Neural crest cell (in vitro differentiated cells): ENCODE measurements at places on chromosomes 16 and 17. TPM values are rescaled to one million over a fixed set of nuclear protein-coding genes. Genes with fewer than 3 reads are reported as not detected.

DNA sequence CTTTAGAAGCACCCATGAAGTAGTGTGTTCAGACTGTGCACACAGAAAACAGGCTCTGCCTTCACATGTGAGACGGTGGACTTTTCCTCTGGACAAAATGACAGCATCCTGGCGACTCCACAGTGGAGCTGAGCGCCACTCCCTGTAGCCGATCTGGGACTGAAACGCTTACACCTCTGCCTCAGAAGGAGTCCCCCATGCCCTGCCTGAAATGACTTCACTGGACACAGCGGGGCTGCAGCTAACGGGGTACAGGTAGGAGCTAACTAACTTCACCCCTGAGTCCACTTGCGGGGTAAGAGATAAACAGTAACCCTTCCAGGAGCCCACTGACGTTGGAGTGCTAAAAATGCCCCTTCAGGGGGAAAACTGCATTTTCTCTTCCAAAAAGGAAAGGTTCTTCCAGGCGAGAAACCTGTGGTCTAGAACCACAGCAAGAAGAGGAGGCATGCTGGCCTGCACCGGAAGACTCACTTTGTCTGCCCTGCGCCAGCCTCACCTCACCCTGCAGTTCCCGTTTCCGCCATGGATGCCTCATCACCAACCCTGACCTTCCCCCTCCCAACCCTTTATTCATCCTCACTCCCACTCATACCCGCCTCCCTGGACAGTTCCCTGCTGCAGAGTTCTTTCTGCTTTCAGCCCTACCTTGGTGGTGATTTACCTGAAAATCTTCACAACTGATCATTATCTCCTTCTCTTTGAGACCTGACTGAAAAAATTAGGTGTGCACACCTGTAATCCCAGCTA is 19.4 kb upstream of the ENDOV start:
- no peak for DNase-seq
- H3K4me1 ChIP-seq: no peaks in the 10 kb centered on the region
- H3K27ac ChIP-seq: peak overlapping the region; percentile 35
- H3K36me3 ChIP-seq: no peaks in the 10 kb centered on the region

Gene FOXL1
- 0.09 and 0.18 TPM in 2 replicates for total RNA-seq

Gene CACNG3
- not detected in 2 replicates for total RNA-seq

Gene CA4
- total RNA-seq: 0.26 TPM in 1 of 2 replicates, not detected in the other

Gene CFAP119
- total RNA-seq: 14.4 and 18.5 TPM in 2 replicates

DNA sequence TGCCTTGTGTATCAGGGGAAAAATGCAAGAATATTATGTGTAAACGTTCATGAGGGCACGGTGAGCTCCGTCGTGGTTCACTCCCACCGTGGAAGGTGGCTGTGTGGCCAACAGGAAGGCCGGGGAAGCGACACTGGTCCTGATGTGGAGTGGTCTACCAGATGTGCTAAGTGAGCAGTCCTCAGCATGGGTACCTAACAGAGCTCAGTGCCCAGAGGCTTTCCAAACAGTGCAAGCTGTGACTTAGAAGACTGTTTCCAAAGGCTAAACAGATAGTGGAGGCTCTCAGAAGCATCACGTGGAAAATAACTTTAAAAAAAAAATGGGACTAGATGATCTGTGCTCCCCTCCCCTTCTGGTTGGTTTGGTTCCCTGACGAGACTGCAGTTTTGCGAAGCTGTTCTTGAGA is 199.3 kb upstream of the CHMP6 start:
- peaks cover 13% of the 10 kb centered on the region for H3K36me3 ChIP-seq
- H3K27me3 ChIP-seq: no peaks in the 10 kb centered on the region
- no peak for DNase-seq

Gene KRTAP4-1
- total RNA-seq: not detected in 2 replicates

Gene CCL7
- total RNA-seq: not detected in 2 replicates

DNA sequence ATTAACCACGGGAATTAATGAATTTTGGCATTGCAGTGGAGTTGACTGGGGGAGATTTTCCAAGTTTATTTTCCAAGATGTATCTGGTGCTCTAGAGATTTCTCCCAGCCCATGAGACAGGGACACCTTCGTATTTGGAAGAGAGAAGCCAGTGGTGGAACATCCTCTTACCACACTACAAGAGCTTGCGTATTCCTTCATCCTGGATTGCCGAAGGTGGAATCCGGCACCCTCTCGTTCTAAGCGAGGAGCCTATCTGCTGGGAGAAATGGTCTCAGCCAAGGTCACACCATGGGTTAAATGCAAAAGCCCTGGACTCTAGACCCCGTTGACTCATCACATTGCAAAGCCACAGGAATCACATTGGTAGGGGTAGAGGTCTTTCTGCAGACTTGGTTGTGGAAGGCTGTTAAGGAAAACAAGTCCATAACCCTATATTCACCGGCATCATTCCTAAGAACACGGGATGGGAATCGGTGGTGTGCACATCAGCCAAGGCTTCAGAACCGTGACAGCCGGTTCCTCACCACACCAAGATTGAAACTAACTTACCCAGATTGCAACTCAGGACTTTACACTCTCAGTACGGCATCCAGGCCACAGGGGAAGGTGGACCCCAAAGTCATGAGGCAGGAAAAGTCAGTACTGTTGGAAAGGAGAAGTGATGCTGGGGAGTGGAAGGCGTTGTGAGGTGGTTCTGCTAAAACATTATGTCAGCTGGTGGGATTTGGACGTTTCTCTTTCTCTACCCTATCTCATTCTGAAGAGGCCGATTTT is 259.8 kb downstream of the CPPED1 start:
- no peak for DNase-seq
- H3K4me1 ChIP-seq: peaks cover 14% of the 10 kb centered on the region
- H3K27ac ChIP-seq: no peak overlapping the region
- no peak overlapping the region for H3K4me3 ChIP-seq

- H3K36me3 ChIP-seq: no peaks in the 10 kb centered on the region
- DNase-seq: no peak
- H3K27ac ChIP-seq: no peak overlapping the region
- no peaks in the 10 kb centered on the region for H3K27me3 ChIP-seq
- H3K4me1 ChIP-seq: peaks cover 27% of the 10 kb centered on the region
These were observed 17.7 kb downstream of the KSR1 start for GRCh38 chr17:27473748-27474609.

Gene ZNF469
- 0.52 and 0.58 TPM in 2 replicates for total RNA-seq

GRCh38 chr17:51914577-51914976 is 243.9 kb downstream of the CA10 start:
- H3K36me3 ChIP-seq: no peaks in the 10 kb centered on the region
- H3K27me3 ChIP-seq: peaks cover 18% of the 10 kb centered on the region
- H3K4me3 ChIP-seq: no peak overlapping the region
- no peak overlapping the region for H3K27ac ChIP-seq

Gene CCL5
- not detected in 2 replicates for total RNA-seq

- no peak for DNase-seq
- peaks cover 72% of the 10 kb centered on the region for H3K27me3 ChIP-seq
- no peaks in the 10 kb centered on the region for H3K4me1 ChIP-seq
- no peak overlapping the region for H3K4me3 ChIP-seq
- no peaks in the 10 kb centered on the region for H3K36me3 ChIP-seq
These were observed 47.2 kb downstream of the HOXB1 start for GRCh38 chr17:48483471-48484131.

GRCh38 chr16:70473446-70474319 is 19.3 kb downstream of the FCSK start:
- no peak for DNase-seq
- H3K36me3 ChIP-seq: no peaks in the 10 kb centered on the region
- peak overlapping the region; percentile 43 for H3K27ac ChIP-seq
- no peak overlapping the region for H3K4me3 ChIP-seq
- H3K4me1 ChIP-seq: no peaks in the 10 kb centered on the region

DNA sequence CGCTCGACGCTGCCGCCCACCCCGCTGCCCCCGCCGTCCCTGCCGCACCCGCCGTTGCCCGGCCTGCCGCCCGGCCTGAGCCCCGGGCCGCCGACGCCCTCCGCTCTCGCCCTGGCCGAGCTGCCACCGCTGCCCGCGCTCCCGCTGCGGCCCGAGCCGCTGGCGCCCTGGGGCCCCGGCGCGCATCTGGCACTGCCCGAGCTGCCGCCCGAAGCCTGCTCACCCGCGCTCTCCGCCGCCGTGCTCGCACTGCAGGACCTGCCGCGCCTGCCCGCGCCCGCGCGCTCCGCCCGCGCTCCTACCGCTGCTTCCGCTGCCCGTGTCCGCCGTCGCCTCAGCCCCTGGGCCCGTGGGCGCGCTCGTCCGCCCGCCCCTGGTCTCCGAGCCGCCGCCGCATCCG is 8.4 kb upstream of the CLDN9 start:
- DNase-seq: no peak
- no peaks in the 10 kb centered on the region for H3K36me3 ChIP-seq
- no peak overlapping the region for H3K27ac ChIP-seq
- H3K27me3 ChIP-seq: peaks cover 69% of the 10 kb centered on the region
- H3K4me3 ChIP-seq: no peak overlapping the region

Gene QPRT
- total RNA-seq: 77.3 and 79.5 TPM in 2 replicates

DNA sequence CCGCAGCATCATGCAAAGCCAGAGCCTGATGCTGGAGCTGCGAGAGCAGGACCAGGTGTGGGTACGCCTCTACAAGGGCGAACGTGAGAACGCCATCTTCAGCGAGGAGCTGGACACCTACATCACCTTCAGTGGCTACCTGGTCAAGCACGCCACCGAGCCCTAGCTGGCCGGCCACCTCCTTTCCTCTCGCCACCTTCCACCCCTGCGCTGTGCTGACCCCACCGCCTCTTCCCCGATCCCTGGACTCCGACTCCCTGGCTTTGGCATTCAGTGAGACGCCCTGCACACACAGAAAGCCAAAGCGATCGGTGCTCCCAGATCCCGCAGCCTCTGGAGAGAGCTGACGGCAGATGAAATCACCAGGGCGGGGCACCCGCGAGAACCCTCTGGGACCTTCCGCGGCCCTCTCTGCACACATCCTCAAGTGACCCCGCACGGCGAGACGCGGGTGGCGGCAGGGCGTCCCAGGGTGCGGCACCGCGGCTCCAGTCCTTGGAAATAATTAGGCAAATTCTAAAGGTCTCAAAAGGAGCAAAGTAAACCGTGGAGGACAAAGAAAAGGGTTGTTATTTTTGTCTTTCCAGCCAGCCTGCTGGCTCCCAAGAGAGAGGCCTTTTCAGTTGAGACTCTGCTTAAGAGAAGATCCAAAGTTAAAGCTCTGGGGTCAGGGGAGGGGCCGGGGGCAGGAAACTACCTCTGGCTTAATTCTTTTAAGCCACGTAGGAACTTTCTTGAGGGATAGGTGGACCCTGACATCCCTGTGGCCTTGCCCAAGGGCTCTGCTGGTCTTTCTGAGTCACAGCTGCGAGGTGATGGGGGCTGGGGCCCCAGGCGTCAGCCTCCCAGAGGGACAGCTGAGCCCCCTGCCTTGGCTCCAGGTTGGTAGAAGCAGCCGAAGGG is 24.2 kb downstream of the C1QTNF1 start:
- H3K27me3 ChIP-seq: peaks cover 24% of the 10 kb centered on the region
- DNase-seq: no peak
- no peak overlapping the region for H3K4me3 ChIP-seq
- peaks cover 5% of the 10 kb centered on the region for H3K4me1 ChIP-seq
- no peaks in the 10 kb centered on the region for H3K36me3 ChIP-seq

Gene STX1B
- total RNA-seq: 12.1 and 14.1 TPM in 2 replicates

DNA sequence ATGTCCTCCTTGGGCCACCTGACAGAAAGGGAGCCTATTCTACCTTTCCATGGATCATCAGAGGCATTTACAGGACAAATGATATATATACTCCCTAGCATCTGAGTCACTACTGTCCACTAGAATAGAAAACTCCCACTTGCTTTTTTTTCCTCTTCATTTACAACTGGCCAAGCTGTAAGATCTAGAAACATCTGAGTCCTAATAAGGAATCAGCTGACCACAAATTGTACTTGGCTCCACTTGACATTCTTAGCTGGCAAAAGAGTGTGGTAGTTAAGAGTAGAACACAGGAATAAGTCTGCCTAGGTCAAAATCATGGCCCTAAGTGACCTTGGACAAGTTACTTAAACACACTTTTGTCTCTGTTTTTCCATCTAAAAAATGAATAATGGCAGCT is 5.2 kb downstream of the RUSF1 start:
- H3K4me3 ChIP-seq: no peak overlapping the region
- no peak overlapping the region for H3K27ac ChIP-seq
- peaks cover 9% of the 10 kb centered on the region for H3K4me1 ChIP-seq
- peaks cover under 1% of the 10 kb centered on the region for H3K36me3 ChIP-seq
- no peaks in the 10 kb centered on the region for H3K27me3 ChIP-seq
- no peak for DNase-seq

- H3K36me3 ChIP-seq: no peaks in the 10 kb centered on the region
- H3K4me3 ChIP-seq: no peak overlapping the region
- no peak for DNase-seq
- H3K27me3 ChIP-seq: peaks cover 12% of the 10 kb centered on the region
These were observed 9.1 kb upstream of the SCNN1B start for GRCh38 chr16:23293016-23293415.

Gene POLR2A
- total RNA-seq: 181 and 183 TPM in 2 replicates

DNA sequence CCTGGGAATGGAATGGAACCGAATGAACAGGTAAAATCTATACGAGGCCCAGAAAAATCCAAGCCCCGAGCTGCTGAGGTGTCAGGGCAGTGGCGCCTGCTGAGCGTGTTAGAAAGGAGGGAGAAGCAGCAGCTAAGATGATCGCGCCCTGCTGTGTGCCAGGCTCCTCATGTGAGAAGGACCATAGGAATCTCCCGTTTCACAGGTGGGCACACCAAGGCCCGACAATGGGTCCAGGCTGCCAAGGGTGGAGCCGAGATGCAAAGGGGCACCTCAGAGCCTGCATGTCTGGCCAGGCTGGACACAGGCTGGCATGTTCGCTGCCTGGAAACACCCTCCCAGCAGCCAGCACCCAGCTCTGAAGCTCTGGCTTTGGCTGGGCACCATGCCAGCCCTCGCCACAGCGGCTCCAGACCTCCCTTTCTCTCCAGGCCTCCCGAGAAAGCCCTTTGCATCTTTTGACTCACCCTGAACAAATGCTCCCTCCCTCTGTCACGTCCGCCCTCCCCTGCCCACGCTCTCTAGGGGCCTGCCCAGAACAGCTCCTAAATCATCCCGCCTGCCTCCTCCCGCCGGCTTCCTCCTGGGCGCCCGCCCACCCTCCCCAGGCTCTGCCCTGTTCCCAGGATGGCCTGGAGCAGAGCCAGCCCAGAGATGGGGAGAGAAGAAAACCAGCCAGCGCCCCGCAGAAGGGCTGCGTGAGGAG is 217.8 kb upstream of the GSE1 start:
- H3K4me3 ChIP-seq: no peak overlapping the region
- no peaks in the 10 kb centered on the region for H3K36me3 ChIP-seq
- DNase-seq: no peak
- peaks cover 25% of the 10 kb centered on the region for H3K4me1 ChIP-seq
- peaks cover 17% of the 10 kb centered on the region for H3K27me3 ChIP-seq

Gene C17orf107
- 1.7 and 1.8 TPM in 2 replicates for total RNA-seq

- DNase-seq: no peak
- H3K27ac ChIP-seq: no peak overlapping the region
- H3K36me3 ChIP-seq: no peaks in the 10 kb centered on the region
- no peaks in the 10 kb centered on the region for H3K4me1 ChIP-seq
These were observed 1.9 kb upstream of the MT1B start for GRCh38 chr16:56649820-56650219.

Gene JPT1
- 319 and 334 TPM in 2 replicates for total RNA-seq
